Kasumi-1 (cell line): ENCODE measurements at places on chromosomes 7 and 10.

- peak; percentile 16 for DNase-seq
Measured at GRCh38 chr7:114048386-114049235, 129.8 kb upstream of the PPP1R3A start.

DNA sequence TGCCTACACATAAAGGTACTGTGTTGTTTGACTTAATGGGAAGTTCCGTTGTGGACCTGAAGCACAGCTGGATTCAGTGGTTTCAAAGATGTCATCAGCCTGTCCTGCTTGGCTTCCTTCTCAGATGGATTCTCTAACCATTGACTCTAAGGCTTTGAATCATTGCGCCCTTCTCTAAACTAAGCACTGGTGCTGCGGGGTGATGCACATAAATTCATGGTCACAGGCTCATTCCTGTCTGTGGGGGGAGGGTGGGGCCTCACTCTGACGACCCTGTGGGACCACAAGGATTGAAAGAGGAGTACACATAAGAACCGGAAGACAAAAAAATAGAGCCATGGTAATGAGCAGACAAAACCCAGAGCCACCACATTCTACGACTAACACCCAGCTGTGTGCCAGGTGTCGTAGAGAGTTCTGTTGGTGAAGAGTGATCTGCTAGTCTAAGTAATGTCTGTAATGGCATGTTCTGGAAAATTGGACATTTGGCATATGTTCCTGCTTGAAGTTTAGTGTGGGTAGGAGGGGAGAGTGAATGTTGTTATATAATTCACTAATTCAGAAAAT is 97.3 kb upstream of the YAE1 start:
- DNase-seq = no peak

- DNase-seq = no peak
Measured at GRCh38 chr10:126950401-126951105, 45.3 kb downstream of the DOCK1 start.

DNA sequence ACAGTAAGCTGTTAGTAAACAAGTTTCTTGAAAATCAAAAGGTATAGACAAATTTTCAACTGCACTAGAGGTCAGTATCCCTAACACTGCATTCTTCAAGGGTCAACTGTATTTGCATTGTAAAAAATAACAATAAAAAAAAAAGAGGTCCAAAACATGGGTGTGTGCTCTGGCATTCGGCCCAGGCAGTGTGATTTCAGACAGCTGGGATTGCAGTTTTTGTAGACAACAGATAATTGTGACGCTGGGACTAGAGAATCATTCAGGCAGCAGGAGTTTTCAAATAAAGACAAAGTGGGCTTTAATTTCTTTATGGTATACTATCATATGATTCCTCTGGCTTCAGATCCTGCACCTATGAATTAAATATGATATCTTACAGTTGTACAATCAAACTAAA is 543.2 kb upstream of the SEMA3D start:
- no peak for DNase-seq

GRCh38 chr7:107147464-107148393 is 21.1 kb upstream of the HBP1 start:
- DNase-seq = peak; percentile 58

DNA sequence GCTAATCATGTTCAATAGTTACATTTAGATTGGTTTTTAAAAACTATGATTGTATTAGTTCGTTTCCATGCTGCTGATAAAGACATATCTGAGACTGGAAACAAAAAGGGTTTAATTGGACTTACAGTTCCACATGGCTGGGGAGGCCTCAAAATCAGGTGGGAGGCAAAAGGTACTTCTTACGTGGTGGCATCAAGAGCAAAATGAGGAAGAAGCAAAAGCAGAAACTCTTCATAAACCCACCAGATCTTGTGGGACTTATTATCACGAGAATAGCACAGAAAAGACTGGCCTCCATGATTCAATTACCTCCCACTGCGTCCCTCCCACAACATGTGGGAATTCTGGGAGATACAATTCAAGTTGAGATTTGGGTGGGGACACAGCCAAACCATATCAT is 34.1 kb upstream of the CC2D2B start:
- no peak for DNase-seq
